ENCODE measurements at places on chromosomes 1 and 21.
A peak's percentile ranks its signal among the peaks of the same experiment; 100 is the strongest.

DNA sequence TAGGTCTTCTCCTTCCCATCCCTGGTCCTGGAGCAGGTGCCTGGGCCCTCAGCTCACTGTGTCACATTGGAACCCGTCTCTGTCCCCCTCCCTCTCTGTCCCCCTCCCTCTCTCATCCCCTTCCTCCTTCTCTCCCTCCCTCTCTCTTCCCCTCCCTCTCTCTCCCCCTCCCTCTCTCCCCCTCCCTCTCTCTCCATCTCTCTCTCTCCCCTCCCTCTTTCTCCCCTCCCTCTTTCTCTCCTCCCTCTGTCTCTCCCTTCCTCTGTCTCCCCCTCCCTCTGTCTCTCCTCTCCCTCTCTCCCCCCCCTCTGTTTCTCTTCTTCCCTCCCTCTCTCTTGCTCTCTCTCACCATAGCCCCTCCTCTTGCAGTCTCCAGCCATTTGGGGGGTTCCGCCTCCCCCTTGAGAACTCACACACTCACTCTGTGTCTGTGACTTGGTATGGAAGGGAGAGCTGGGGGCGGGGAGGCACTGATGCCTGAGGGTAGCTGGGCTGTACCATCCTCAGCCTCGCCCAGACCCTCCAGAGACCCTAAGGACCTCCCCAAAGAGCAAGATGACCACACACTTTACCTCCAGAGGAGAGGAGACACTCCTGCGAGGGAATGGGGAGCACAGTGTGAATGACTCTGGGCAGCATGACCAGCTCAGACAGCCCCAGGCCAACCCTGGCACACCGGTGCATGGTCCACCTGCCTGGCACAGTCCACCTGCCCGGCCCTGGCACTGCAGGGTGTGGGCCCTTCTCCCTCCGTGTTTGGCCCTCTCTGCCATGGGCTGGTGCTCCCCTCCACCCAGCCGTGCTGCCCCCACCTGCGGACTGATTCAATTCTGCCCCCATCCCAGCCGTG lies 102.8 kb upstream of the ARHGEF16 start:
- H3K4me1 ChIP-seq, result peaks cover 13% of the 10 kb centered on the region
- no peak overlapping the region for H3K4me3 ChIP-seq
- no peaks in the 10 kb centered on the region for H3K36me3 ChIP-seq
- H3K27ac ChIP-seq, result no peak overlapping the region
- H3K27me3 ChIP-seq, result peaks cover 8% of the 10 kb centered on the region

- peaks cover 8% of the 10 kb centered on the region for H3K36me3 ChIP-seq
- H3K27me3 ChIP-seq, result no peaks in the 10 kb centered on the region
- H3K4me3 ChIP-seq, result no peak overlapping the region
- H3K4me1 ChIP-seq, result no peaks in the 10 kb centered on the region
- DNase-seq, result no peak
Measured at GRCh38 chr1:45843474-45843905, 40.1 kb downstream of the MAST2 start.

- H3K27ac ChIP-seq, result no peak overlapping the region
- peaks cover 3% of the 10 kb centered on the region for H3K27me3 ChIP-seq
- H3K4me1 ChIP-seq, result peaks cover 2% of the 10 kb centered on the region
- H3K4me3 ChIP-seq, result no peak overlapping the region
- no peak for DNase-seq
Measured at GRCh38 chr1:218698141-218698540, 353.0 kb downstream of the TGFB2 start.

GRCh38 chr1:182338806-182339370 lies 52.7 kb downstream of the GLUL start:
- H3K27ac ChIP-seq, result no peak overlapping the region
- no peak for DNase-seq
- H3K4me1 ChIP-seq, result peaks cover 15% of the 10 kb centered on the region
- no peak overlapping the region for H3K4me3 ChIP-seq

- H3K27me3 ChIP-seq, result no peaks in the 10 kb centered on the region
- no peak for DNase-seq
- peaks cover 44% of the 10 kb centered on the region for H3K4me1 ChIP-seq
Measured at GRCh38 chr1:232620356-232620969, 9.5 kb downstream of the SIPA1L2 start.

DNA sequence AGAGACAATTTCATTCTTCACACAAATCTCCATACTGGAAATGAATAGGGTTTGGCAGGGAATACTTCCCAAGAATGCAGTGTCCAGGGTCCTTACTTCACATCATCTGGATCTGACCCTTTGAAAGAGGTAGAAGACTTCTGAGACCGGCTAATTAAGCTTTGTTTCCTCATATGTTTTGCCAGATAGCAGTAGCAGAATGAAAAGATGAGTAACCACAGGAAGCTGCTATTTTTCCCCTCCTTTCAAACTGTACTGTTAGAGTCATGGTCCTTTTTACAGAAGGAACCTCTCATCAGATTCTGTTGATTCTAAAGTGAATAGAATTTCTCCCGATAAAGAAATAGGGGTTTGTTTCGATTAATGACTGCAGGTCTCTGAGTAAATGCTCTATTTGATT lies 1.4 kb upstream of the OLFML3 start:
- no peak overlapping the region for H3K27ac ChIP-seq
- H3K4me1 ChIP-seq, result peaks cover 57% of the 10 kb centered on the region
- H3K36me3 ChIP-seq, result peaks cover 17% of the 10 kb centered on the region
- H3K4me3 ChIP-seq, result no peak overlapping the region

DNA sequence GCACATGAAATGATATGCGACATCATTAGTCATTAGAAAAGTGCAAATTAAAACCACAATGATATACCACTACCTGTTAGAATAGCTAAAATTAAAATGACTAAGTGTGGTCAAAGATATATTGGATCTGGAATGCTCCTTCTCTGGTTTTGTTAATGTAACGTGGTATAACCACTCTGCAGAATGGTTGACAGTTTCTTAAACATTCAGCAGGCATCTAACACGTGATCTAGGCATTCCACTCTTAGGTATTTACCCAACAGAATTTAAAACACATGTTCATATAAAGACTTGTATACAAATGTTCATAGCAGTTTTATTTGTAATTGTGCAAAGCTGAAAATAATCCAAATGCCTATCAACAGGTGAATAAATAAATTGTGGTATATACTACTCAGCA lies 165.0 kb upstream of the PLXNA2 start:
- H3K4me1 ChIP-seq, result peaks cover 8% of the 10 kb centered on the region
- DNase-seq, result no peak
- H3K4me3 ChIP-seq, result no peak overlapping the region
- no peaks in the 10 kb centered on the region for H3K36me3 ChIP-seq
- H3K27ac ChIP-seq, result no peak overlapping the region

GRCh38 chr1:216849146-216849545 lies 125.9 kb upstream of the ESRRG start:
- H3K4me3 ChIP-seq, result no peak overlapping the region
- no peaks in the 10 kb centered on the region for H3K36me3 ChIP-seq
- DNase-seq, result no peak
- no peaks in the 10 kb centered on the region for H3K4me1 ChIP-seq
- H3K27ac ChIP-seq, result no peak overlapping the region
- peaks cover 32% of the 10 kb centered on the region for H3K27me3 ChIP-seq

- H3K4me1 ChIP-seq, result no peaks in the 10 kb centered on the region
- no peak overlapping the region for H3K4me3 ChIP-seq
- no peak for DNase-seq
- H3K36me3 ChIP-seq, result no peaks in the 10 kb centered on the region
- H3K27ac ChIP-seq, result no peak overlapping the region
Measured at GRCh38 chr1:199279872-199280645, 641.2 kb downstream of the PTPRC start.

DNA sequence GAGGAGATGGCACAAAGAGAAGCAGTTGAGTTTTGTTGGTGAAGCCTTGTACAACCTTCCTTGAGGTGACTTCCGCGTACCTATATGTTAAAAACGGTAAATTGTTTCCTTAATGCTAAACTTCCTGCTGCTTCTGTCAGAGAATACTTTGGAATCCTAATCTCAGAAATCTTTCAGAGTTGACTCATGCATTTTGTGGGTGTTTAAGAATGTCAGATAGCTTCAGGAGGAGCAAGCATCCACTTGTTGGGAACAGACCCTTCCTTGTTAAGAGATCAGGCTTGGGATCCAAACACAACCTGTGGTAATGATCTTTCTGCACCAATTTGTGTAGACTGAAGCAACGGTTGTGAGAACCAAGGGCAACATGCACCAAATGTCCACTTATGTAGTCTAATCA lies 29.5 kb downstream of the AK4 start:
- H3K27me3 ChIP-seq, result no peaks in the 10 kb centered on the region
- H3K36me3 ChIP-seq, result no peaks in the 10 kb centered on the region
- no peak overlapping the region for H3K4me3 ChIP-seq
- no peak for DNase-seq

- H3K4me3 ChIP-seq, result no peak overlapping the region
- no peaks in the 10 kb centered on the region for H3K36me3 ChIP-seq
- DNase-seq, result no peak
Measured at GRCh38 chr1:14476170-14476955, 122.1 kb upstream of the KAZN start.

DNA sequence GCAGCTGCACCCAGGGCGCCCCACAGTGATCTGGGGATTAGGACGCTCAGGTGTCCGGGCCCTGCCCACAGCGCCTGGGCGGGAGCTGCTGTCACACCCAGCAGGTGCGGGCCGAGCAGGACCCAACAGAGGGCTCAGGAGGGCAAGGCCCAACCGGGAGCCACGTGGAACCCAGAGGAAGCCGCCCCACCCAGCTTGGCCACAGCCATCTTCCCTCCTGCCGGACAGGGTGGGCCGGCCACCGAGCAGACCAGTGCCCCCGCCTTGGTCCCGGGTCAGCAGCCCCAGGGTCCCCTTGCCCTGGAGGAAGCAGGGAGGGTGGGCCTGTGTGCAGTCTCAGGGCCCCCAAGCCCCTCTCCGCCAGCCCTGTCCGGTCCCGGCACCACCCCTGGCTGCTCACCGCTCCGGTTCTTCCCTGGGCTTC lies 6.3 kb upstream of the TTLL10 start:
- no peaks in the 10 kb centered on the region for H3K36me3 ChIP-seq
- H3K27me3 ChIP-seq, result no peaks in the 10 kb centered on the region
- DNase-seq, result no peak
- H3K4me3 ChIP-seq, result no peak overlapping the region
- peaks cover 10% of the 10 kb centered on the region for H3K4me1 ChIP-seq
- no peak overlapping the region for H3K27ac ChIP-seq

DNA sequence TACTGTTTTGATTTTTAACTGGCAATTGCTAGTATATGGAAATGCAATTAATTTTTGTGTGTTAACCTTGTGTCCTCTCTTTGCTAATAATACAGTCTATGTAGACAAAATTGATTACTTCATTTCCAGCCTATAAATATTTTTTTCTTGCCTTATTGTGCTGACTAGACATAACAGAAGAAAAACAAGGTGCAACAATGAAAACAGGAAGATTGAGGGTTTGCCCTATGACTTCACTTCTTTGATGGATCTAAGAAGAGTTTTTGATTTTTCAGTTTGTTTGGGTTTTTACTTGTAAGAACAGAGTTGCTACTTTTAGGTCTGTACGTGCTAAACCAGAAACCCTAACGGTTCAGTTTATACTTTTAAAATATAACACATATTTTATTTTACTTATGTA lies 8.5 kb upstream of the CNIH4 start:
- H3K27me3 ChIP-seq, result no peaks in the 10 kb centered on the region
- DNase-seq, result no peak
- no peak overlapping the region for H3K4me3 ChIP-seq
- no peaks in the 10 kb centered on the region for H3K4me1 ChIP-seq

- no peak overlapping the region for H3K27ac ChIP-seq
- peaks cover 11% of the 10 kb centered on the region for H3K36me3 ChIP-seq
- H3K4me1 ChIP-seq, result peaks cover 4% of the 10 kb centered on the region
- no peaks in the 10 kb centered on the region for H3K27me3 ChIP-seq
- DNase-seq, result no peak
Measured at GRCh38 chr1:24805534-24806301, 60.5 kb downstream of the CLIC4 start.

DNA sequence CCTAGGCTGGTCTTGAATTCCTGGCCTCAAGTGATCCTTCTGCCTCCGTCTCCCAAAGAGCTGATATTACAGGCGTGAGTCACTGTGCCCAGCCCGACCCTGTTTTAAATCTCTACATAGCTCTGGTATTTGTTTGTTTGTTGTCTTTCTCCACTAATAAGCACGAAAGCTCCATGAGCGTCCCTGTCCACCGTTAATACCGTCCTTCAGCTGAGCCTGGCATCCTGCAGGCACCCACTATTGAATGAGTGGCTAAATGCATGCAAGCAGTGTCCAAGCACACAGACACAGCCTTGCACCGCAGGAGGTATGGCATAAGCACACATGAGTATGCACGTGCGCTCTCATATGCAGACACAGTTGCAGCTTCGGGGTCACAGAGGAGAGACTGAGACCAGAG lies 4.5 kb upstream of the COL16A1 start:
- H3K27me3 ChIP-seq, result peaks cover 33% of the 10 kb centered on the region
- H3K27ac ChIP-seq, result no peak overlapping the region
- no peak for DNase-seq
- H3K4me3 ChIP-seq, result peak overlapping the region; percentile 14
- H3K4me1 ChIP-seq, result peaks cover 55% of the 10 kb centered on the region

GRCh38 chr1:180805316-180805715 lies 107.4 kb upstream of the KIAA1614 start:
- H3K36me3 ChIP-seq, result peaks cover 28% of the 10 kb centered on the region
- no peak overlapping the region for H3K27ac ChIP-seq
- no peak overlapping the region for H3K4me3 ChIP-seq

GRCh38 chr1:174534789-174535188 lies 87.0 kb downstream of the GPR52 start:
- no peaks in the 10 kb centered on the region for H3K4me1 ChIP-seq
- no peak overlapping the region for H3K27ac ChIP-seq
- H3K4me3 ChIP-seq, result no peak overlapping the region
- H3K27me3 ChIP-seq, result no peaks in the 10 kb centered on the region
- no peak for DNase-seq
- peaks cover 3% of the 10 kb centered on the region for H3K36me3 ChIP-seq

DNA sequence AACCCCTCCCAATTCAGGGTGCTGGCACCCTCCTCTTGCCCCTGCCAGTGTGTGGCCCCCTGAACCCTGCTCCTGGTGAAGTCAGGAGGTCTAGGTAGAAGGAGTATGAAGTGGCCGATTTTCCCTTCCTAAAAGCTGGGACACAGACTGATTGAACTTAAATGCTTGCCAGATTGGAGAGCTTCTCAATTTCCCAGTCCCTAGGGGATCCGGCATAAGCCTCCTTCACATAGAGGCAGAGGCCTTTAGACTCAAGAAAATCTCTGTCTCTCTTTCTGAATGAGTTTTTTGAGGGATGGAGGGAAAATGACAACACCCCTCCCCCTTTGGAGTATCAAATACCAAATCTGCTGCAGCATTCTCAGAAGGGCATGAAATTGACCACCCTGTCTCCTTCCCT lies 51.5 kb downstream of the SYT2 start:
- no peaks in the 10 kb centered on the region for H3K36me3 ChIP-seq
- no peak overlapping the region for H3K27ac ChIP-seq
- H3K4me3 ChIP-seq, result peak overlapping the region; percentile 51
- H3K4me1 ChIP-seq, result peaks cover 22% of the 10 kb centered on the region
- peaks cover 58% of the 10 kb centered on the region for H3K27me3 ChIP-seq

DNA sequence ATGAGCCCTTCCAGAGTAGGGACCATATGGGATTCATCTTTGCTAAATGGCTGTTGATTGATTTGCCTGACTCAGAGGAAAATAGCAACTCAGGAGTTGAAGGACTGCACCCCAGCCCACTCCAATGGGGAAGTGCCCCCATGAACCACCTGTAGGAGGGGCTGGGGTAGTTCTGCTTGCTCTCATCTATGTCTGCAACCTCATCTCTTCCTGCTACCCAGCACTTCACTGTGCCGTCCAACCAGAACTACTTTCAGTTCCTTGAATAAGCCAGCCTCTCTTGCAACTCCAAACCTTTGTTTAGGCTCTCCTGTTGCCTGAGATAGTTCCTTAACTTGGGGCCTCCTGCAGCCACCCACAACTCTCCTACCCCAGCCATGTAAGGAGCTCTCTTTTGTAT lies 26.6 kb downstream of the BEND5 start:
- no peak for DNase-seq
- no peaks in the 10 kb centered on the region for H3K4me1 ChIP-seq
- no peaks in the 10 kb centered on the region for H3K27me3 ChIP-seq
- no peak overlapping the region for H3K4me3 ChIP-seq
- H3K27ac ChIP-seq, result no peak overlapping the region
